ENCODE measurements at places on chromosomes 4 and X. TPM values are rescaled to one million over a fixed set of nuclear protein-coding genes. Genes with fewer than 3 reads are reported as not detected.

GRCh38 chrX:119181491-119181890 is 53.9 kb upstream of the KIAA1210 start:
- DNase-seq = no peak

DNA sequence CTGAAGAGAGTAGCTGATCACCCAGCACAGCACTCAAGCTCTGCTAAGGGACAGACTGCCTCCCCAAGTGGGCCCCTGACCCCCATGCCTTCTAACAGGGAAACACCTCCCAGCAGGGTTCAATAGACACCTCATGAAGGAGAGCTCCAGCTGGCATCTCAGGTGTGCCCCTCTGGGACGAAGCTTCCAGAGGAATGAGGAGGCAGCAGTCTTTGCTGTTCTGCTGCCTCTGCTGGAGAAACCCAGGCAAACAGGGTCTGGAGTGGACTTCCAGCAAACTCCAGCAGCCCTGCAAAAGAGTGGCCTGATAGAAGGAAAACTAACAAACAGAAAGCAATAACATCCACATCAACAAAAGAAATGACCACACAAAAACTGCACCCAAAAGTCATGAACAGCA is 412.8 kb downstream of the PRDM5 start:
- no peak for DNase-seq

DNA sequence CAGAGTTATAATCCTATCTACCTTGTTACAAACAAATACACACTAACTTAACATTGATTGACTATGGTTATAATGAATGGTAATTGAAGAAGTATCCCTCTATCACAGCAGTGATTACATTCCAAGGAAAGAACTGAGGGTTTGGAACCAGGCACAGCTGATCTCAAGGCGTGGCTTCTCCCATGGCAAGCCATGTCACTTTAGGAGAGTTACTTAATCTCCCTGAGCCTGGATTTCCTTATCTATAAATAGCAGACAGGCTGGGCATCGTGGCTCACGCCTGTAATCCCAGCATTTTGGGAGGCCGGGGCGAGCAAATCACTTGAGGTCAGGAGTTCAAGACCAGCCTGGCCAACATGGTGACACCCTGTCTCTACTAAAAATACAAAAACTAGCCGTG is 25.6 kb downstream of the SORBS2 start:
- DNase-seq = no peak

DNA sequence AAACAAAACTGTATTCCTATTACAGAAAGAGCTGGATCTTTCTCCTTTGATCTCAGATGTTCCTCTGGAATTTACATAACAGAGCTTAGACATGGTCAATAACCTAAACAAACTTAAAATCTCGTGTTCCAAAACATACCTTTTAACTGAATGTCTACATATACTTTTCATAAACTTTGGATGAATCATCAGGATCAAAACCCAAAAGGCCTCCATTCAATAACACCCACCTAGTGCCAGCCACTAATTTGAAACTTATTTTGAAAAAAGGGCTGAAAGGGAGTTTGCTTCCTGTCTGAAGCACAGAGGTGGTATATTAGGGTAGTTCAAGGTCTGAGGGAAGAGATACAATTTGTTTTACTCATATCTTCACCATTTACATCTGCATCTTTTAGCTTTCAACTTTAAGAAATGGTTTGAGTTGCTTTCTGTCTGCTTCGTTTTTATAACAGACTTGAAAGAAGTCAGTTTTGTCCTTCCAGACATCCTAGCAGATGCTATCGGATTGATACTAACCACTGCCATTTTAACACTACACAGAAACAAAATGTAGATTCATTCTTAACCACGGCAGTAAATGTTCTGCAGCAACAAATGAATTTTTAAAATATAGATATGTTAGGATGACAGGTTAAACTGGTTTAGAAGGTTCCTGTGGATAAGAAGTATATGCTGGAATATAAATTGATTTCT is 242.8 kb upstream of the DKK2 start:
- DNase-seq = no peak

DNA sequence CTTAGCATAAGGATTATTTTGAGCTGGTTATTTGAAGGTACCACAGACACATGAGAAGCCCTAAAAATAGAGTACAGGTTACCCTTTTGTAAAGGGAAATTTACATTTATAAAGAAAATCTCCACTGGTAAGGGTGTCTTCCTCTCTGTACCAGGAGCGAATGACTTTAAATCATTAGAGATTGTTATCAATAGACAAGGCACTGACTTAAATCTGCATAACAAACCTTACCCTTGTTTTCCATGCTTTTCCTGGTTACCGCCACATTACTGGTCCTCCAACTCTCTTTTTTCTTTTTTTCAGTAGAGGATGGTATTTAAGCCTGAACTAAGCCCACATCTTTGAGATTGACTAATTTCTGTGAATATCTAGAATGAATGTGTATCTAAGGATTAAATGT is 129.8 kb downstream of the SLC7A11 start:
- no peak for DNase-seq

DNA sequence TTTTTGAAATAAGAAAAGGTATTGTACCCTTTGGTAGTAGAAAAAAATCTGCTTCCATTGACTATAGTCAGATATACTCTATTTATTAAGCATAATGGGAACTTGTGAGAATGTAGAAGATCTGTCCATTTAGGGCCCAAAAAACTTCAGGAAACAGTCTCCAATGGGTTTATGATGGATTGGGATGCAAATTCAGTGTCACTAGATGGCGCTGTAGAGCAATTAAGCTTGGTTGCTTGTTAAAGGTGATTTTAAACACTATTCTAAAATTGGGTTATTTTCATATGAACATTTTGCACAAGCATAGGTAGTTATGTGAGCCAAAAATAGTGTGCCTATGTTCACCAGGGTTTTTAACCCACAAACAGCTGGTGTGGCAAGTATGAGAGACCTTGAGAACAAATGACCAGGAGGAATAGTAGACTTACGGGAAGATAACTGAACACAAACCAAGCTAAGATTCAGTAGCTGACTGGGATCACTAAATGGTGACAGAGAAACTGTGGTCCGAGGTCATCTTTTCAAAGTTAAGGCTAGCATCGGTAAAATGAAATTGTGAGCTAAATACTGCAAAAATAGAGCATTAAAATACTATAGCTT is 80.3 kb upstream of the LSM6 start:
- peak; percentile 30 for DNase-seq

GRCh38 chrX:49664824-49665223 is 31.0 kb downstream of the PAGE1 start:
- DNase-seq = no peak

- no peak for DNase-seq
These were observed 124.7 kb downstream of the CBR4 start for GRCh38 chr4:168885400-168885799.

- no peak for DNase-seq
These were observed 165.6 kb downstream of the PTTG2 start for GRCh38 chr4:38125816-38126215.

GRCh38 chr4:101334963-101335572 is 12.3 kb downstream of the PPP3CA start:
- no peak for DNase-seq

DNA sequence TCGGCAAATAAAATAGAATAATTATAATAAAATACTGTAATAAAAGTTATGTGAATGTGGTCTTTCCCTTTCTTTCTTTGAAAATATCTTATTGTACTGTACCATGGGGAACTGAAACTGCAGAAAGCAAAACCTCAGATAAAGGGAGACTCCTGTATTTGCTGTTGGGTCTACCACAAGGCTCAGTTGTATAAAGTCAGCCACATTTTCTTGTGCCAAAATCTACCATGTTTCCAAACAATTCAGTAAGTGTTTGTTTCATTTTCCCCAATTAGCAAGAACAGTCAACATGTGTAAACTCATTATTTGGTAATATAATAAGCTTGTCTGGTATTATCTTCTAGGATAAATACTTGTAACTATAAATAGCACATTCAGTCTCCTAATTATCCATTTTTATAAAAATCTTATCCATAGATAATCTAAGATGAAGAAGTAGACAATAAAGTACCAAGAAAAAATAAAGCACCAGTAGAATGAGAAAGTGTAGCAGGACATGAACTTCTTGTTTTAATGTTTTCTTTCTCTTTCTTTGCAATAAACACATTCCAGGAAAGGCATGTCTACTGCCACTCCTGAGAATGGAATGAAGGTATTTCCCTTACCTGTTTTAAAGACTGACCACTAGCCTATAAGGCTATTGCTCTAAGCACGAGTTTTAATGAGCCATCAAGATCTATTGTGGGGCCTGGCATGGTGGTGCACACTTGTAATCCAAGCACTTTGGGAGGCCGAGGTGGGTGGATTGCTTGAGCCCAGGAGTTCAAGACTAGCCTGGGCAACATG is 15.0 kb upstream of the OTUD4 start:
- no peak for DNase-seq

DNA sequence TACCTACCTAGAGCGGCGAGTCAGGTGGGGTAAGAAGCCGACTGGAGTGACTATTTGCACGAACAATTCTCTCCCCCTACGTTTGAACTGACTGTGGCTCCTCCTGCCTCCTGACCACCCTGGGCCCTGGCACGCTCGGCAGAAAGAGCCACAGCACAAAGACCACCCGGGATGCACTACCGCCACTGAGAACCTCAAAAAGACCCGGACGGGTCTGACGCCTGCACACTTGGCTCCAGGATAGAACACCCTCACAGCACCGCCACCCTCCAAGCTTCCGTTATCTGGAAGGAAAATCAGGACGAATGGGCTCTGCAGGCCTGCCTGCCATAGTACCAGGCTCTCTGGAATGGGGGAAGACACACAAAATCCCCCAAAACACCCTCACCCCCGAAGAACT is 2.2 kb downstream of the LRPAP1 start:
- no peak for DNase-seq

DNA sequence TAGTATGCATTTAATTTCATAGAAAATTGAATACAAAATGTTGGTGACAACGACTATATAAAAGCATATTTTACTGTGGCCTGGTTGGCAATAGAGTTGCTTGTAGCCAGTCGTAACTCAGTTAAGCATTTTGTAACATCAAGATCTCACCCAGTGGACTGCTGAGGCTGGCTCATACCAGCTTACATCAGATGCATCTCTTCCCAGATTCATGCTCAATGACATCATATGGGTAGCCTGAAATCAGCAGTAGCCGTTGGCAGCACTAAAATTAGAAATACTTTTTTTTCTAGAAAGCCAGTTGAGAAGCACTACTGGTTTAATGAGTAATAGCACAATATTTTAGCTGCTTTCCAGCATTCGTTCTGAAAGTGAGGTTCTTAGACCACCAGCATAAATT is 341.2 kb downstream of the TECRL start:
- no peak for DNase-seq

DNA sequence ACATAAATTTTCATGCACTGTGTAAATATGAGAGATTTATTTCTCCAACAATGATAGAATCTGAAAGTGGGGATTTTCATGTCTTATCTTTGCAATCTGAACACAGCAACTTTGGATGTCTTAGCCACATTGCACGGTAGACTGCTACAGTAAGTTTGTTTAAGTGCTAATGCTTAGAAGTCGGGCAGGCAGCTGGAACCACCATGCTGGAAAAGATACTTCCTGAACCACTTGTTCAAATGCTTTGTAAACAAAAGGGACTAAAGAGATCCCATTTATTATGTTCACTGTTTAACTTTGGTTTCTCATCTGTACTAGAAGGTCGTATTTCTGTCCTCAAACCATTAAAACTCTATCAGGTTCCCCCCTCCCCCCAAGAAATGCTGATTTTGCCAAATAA is 555.9 kb upstream of the DIPK2B start:
- DNase-seq = peak; percentile 66

GRCh38 chr4:69601065-69601464 is 38.4 kb downstream of the UGT2A2 start:
- DNase-seq = no peak

- DNase-seq = no peak
These were observed 125.2 kb downstream of the ELOVL6 start for GRCh38 chr4:110073053-110073845.

The BEX4 gene
- 24.1 TPM for total RNA-seq

The BMX gene
- total RNA-seq = 0.71 TPM

The CXCL6 gene
- not detected for total RNA-seq

The CXCL10 gene
- total RNA-seq = not detected

Measured in Caki2 (cell line).